Left renal cortex interstitium (tissue), 4 donors: ENCODE measurements at places on chromosomes 13 and 19. TPM values are rescaled to one million over a fixed set of nuclear protein-coding genes. Genes with fewer than 3 reads are reported as not detected.

DNA sequence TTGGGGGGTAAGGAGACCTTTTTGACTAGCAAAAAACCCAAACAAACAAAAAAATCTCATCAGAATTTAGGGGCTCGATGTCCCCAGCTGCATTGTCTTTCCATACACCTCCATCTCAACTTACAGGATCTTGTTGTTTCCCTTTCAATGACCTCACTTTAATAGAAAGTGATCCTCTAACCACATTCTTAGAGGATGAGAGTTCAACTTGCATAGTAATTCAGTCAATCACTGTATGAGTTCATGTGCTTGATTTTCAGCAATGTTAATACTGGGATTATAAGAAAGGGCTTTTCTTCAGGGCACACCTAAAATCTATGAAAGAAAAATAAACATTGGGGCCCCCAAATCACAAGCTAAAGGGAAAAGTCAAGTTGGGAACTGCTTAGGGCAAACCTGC lies 1512.0 kb downstream of the SLITRK1 start:
- DNase-seq, result no peak

DNA sequence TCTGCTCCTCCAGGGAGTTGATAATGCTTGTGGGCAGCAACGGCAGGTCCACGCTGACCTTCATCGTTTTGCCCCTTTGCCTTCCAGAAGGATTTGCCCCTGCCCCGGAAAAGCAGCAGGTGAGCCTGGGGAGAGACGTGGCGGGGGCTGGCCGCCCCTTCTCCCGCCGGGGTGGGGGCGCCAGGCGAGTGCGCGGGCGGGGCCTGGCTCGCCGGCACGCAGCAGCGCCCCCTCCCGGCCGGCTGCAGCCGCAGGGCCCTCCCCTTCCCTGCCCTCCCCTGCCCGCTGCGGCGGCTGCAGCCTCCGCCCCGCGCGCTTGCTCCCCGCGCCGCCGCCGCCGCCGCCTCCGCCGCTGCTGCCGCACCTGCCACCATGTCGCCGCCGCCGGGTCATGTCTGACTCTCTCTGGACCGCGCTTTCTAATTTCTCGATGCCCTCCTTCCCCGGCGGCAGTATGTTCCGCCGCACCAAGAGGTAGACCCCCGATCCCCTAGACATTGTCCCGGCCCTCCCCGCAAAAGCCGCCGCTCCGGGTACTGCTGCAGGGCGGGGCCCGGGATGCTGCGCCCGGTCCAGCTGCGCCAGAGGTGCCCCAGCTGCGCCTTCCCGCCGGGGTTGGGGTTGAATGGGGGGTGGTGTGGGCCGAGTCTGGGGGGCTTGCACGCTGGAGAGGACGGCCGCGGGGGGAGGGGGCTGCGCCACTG lies at the start of gene MAST1:
Gene MAST1 (plus strand): TSS at position 334 of the 704 bp plus-strand sequence. CDS start 58 bp downstream, at position 392.
- DNase-seq, result no peak

- no peak for DNase-seq
Observed at GRCh38 chr13:86601351-86601750, 802.1 kb upstream of the SLITRK6 start.

Gene OVOL3
- not detected for polyA plus RNA-seq

DNA sequence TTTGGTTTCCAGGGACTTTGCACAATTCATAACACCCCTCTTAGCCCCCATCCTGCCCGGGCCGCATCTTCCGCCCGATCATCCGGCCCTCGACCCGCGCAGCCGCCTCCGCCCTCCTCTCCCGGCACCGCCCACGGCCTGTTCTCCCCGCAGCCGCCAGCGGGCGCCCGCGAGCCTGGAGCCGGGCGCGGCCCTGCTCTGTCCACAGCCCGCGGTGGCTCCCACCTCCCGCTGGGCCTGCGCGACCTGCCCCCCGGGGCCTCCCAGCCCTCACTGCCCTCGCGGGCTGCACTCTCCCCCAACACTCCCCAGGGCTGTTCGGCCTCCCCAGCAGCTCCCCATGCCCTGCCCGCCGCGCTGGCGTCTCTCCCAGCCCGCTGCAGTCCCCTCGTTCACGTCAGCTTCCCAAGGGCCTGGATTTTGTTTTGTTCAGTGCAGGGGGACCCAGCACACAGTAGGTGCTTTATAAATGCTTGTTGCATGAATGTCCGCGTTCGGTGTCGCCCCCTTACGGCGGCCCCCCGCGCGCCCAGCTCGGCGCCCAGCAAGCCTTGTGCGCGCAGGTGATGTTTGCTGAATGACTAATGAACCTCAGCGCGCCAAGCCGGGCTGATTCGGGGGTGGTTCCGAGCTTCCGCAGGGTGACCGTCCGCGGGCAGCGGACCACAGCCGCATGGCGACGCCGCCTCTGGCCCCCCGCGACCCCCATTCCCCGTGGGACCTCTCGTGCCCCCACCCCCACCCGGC lies 4.6 kb upstream of the APC2 start:
- DNase-seq, result no peak

GRCh38 chr13:80038371-80038770 lies 302.6 kb downstream of the SPRY2 start:
- no peak for DNase-seq

DNA sequence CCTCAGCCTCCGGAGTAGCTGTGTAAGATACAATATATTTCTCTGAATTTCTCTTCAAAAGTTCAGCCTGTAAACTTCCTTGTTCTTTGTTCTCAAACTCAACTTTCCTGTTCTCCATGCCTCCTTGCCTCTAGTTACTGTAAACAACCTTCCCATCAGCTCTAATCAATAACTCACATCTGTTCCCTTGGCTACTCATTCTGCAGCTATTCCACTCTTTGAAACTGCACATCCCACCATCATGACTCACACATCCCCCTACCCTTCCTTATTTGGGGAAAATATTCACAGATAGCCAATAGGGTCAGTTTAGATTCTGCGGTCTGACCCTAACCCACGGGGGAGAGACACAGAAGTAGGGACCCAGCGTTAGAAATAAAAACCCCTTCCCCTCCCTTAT lies 2.0 kb downstream of the ZNF562 start:
- no peak for DNase-seq

Gene CCDC8
- 76.4 TPM for polyA plus RNA-seq
